Astrocyte of the spinal cord (primary cell): ENCODE measurements at places on chromosomes 1 and 21.

GRCh38 chr1:39647247-39647646, 7.8 kb upstream of the HEYL start:
- DNase-seq: no peak

GRCh38 chr1:154895798-154896197, 25.7 kb upstream of the KCNN3 start:
- DNase-seq: no peak

DNA sequence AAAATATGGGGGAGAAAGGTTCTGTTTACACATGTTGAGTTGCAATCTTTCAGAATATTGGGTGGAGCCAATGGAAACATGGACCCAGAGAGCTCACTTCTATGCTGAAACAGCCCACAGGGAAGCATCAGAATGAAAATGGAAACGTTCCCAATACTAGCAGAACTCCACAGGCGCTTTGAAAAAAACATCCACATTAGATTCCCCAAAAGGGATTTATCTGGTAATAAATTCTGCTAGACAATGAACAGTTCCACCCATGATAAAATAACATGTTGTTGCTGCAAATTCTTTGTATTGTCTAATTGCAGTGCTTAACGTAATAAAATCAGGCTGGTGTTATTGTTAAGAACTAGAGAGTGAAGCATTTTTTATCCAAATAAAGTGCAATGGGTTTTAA, 197.0 kb downstream of the GABPA start:
- no peak for DNase-seq

GRCh38 chr1:167438171-167439138, 79.9 kb downstream of the CD247 start:
- no peak for DNase-seq

GRCh38 chr21:33858667-33859372, 56.8 kb downstream of the ATP5PO start:
- DNase-seq: no peak

DNA sequence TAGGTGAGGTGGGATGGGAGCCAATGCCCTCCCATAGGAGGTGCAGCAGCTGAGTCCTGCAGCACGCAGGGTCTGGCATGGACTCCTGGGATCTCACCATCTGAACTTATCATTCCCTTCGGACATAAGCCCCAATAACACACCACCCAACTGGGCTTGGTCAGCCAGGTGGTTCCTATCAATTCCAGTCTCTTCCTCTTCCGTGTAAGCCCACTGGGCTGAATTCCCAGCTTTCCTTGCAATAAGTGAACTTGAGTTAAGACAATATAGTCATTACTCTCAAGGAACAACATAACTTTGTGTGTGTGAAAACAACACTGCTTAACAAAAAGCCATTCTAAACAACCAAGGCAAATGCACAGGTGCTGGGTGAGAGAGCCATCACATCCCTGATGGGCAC, 86.6 kb upstream of the EDN2 start:
- DNase-seq: no peak

- DNase-seq: no peak
These were observed 346.6 kb upstream of the RUNX1 start for GRCh38 chr21:35395728-35396127.

- DNase-seq: peak; percentile 88
These were observed 6.9 kb upstream of the NOS1AP start for GRCh38 chr1:162062542-162063015.

DNA sequence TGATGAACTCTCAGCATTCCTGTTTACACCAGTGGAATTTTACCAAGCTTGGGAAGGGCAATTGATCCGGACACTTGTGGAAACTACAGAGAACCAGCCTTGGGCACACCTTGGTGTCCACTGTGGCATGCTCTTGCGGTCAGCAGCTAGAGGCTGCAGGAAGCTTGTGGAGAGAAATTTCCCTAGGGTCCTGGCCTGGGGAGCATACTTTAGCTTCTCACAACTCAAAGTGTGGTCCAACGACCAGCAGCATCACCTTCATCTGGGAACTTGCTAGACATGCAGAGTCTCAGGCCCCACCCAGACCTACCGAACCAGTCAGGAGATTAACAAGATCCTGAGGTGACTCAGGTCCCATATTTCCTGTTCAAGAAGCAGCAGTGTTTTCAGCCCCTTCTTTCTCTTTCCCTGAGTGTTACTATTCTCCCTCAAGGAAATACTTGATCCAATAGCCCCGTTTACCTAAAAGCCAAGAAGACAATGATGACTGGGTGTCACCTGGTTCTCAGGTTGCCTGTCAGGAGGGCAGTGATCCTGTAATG, 55.7 kb upstream of the KCNE2 start:
- no peak for DNase-seq

- DNase-seq: no peak
These were observed 23.3 kb downstream of the LRRC41 start for GRCh38 chr1:46280092-46280491.
